ENCODE measurements at places on chromosomes 7 and 10.

- no peak for DNase-seq
Measured at GRCh38 chr7:133536450-133536849, 283.6 kb downstream of the EXOC4 start.

GRCh38 chr7:94130716-94131115 is 126.6 kb upstream of the BET1 start:
- no peak for DNase-seq

DNA sequence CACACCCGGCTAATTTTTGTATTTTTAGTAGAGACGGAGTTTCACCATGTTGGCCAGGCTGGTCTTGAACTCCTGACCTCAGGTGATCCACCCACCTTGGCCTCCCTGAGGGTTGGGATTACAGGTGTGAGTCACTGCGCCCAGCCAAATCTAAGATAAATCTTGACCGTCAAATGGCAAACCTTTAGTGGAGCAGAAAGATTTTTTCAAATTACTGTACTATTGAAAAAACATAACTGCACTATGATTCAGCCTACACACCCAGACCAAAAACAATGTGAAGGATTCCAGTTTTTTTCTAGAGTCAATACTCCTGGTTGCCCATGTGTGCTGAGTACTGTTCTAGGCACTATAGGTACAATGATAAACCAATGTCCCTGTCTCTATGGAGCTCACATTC is 33.9 kb upstream of the SVIL start:
- no peak for DNase-seq

DNA sequence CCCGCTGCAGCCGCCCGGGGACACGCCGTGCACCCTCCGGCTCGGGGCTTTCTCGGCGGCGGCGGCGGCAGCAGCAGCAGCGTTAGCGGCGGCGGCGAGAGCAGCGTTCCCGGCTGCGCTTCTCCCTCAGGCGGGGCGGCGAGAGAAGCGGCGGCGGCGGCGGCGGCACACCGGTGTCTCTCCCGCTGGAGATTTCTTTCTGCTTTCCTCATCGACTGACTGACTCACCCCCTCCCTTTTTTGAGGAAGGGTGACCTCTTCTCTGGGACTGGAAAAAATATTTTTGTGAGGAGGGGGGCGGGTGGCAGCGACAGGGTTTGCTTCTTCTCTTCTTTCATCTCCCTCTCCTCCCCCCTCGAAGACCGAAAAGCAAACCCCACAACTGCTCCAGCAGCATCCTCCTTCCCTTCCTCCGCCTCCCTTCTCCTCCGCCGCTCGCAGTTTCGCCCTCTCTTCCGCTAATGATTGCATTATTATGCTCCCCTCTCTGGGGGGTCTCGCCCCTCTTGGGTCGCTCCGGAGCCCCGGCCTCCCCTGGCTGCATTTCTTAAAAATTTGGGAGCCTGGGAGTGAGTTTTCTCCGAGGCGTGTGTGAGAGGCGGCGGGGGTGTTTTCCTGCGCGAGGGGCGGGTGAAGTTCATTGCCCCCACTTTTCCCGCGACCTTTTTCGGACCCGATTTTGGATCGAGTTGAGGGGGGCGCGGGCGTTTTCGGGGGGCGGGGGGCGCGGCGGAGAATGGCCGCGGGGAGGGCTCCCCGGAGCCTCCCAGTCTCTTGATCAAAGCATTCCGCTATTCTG is 411 bp downstream of the AUTS2 start:
- DNase-seq, result no peak

DNA sequence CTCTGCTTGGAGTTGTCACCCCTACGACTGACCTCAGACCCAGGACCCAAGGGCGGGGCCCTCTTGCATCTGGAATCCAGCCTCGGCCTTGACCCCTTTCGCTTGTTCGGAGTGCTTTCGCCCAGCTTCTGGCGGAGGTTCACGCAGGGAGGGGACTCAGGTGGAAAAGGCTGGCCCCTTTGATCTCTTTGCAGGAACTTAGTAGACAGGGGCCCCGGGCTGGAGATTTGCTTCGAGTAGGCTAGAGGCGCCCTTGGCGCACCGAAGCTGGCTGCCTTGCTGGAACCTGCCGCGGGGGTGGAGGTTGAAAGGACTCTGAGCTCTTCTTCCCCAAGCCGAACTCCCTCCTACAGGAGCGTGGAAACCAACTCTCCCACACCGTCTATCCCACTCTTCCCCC is 255.1 kb downstream of the OTUD1 start:
- no peak for DNase-seq

GRCh38 chr7:46539892-46540483 is 618.9 kb upstream of the IGFBP3 start:
- DNase-seq, result no peak

- no peak for DNase-seq
Measured at GRCh38 chr10:73262105-73262730, 9.8 kb upstream of the MRPS16 start.

DNA sequence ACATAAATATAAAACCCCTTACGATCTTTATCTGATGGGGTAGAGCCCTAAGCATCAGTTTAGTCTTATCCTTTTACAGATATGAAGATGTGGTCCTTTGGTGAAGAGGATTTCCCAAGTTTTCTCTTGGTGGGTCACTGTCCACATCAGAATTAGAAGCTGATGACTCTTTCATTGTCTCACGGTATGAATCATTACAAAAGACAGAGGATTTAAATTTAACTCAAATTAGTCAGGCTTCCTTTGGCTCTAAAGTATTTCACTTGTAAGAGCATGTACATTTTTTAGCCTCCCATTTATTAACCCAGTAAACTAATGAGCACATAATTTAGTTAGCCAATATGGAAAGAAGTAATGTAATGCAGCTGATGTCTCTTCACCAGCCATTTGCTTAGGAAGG is 49.9 kb upstream of the TMEM26 start:
- DNase-seq, result no peak

GRCh38 chr7:35645691-35646090 is 49.2 kb downstream of the HERPUD2 start:
- DNase-seq, result no peak

DNA sequence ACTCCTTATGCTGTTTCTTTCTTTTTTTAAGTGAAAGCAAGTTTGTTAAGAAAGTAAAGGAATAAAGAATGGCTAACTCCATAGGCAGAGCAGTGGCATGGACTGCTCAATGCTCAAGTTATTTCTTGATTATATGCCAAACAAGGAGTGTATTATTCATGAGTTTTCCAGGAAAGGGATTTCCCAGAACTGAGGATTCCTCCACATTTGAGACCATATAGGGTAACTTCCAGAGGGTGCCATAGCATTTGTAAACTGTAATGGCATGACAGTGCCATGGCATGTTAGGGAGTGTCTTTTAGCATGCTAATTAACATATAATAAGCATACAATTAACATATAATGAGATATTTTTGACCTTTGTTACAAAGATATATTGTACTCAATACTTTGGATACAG is 1034.5 kb upstream of the PHF14 start:
- no peak for DNase-seq

DNA sequence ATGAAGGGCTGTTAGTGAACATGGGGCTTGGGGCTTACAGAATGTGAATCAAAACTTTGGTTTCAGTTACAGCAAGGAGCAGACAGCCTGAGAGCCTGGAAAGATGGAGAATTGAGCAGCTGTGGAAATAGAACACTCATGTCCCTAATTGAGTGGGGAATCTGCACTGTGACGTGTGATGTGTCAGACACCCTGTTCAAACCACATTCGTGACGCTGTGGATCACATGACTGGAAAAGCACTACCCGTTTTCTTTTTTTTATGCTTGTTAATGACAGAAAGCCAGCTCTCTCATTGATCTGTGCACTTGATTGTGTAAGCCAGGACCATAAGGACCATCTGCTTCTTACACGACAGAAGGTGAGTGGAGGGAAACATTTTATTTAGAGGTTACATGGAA is 15.1 kb upstream of the TBX20 start:
- DNase-seq, result no peak

DNA sequence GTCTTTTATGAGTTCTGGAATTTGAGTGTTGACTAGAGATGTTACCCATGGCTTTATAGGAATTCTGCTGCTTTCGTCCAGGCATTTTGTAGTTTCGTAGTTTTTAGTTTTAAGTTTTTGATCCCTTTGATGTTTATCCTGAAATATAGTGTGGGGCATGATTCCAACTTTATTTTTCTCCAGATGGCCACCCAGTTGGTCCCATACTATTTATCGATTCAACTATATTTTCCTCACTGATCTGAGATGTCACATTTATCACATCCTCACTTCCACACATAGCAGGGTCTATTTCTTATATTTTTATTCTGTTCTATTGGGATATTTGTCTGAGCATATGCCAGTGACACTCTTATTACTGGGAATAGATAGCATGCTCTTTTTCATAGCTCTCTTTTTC is 33.9 kb downstream of the ADRA2A start:
- DNase-seq, result no peak
